HTR-8/SVneo (cell line): ENCODE measurements at places on chromosomes 7 and 10.
A peak's percentile ranks its signal among the peaks of the same experiment; 100 is the strongest.

DNA sequence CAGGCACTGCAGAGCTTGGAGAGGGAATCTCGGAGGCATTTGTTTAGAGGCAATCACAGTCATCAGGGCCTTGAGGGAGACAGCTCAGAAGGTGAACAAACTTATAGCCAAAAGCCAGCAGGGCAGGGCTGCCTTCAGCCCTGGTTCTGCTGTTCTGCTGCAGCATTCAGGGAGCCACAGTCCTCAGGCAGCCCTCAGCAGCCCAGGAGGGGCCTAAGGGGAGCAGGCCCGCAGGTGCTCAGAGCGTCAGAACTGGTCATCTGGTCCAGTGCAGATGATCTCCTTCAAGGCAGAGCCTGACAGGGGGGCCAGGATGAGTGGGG is 84.7 kb downstream of the ARHGAP22 start:
- no peak for DNase-seq

DNA sequence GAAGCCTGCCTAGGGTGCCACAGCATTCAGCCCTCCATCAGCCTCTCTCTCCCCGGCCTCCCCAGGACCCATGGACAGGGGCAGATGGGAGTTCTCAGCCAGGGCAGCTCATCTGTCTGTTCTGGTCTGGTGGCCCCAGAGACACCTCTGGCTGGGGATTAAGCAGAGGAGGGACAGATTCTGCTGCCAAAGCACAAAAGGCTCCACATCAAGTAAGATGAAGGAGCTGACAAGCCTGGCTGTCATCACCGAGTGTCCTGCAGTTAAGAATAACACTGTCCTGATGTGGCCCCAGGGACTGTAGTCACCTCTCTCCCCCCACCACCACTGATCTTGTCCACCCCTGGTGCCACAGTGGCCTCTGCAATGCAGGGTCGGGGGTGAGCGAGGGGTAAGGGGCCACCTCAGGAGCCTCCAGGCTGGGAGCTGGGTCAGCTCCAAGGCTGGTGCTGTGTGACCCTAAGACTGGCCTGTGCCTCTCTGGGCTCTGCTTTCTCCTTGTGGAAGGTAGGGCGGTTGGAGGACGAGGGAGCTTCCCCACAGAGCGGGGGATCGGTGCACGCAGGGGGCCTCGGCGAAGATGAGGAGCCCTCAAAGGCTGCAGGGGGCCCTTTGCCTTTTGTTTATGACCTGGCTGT is 18.7 kb downstream of the C10orf105 start:
- no peak for DNase-seq

DNA sequence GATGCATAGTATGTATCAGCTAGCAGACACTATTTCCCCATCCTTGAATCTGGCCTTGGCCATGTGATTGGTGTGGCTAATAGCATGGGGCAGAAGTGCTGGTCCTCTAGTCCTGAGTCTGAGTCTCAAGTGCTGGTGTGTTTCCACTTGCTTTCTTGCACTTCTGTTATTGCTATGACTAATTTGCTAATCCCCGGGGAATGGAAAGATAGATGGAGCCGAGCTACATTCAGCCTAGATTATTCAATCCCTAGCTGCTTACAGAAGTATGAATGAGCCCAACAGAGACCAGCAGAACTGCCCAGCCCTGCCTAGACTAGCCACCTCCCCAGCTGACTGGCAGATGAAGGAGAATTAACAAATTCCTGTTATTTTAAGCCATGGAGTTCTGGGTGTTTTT is 53.2 kb upstream of the SYPL1 start:
- no peak for DNase-seq

GRCh38 chr10:33335551-33335800 is 1.0 kb upstream of the NRP1 start:
- peak; percentile 34 for DNase-seq

- no peak for DNase-seq
Observed at GRCh38 chr7:92647652-92648051, 57.5 kb upstream of the FAM133B start.

- DNase-seq = no peak
Observed at GRCh38 chr10:47067949-47068940, 157.0 kb downstream of the PTPN20 start.

DNA sequence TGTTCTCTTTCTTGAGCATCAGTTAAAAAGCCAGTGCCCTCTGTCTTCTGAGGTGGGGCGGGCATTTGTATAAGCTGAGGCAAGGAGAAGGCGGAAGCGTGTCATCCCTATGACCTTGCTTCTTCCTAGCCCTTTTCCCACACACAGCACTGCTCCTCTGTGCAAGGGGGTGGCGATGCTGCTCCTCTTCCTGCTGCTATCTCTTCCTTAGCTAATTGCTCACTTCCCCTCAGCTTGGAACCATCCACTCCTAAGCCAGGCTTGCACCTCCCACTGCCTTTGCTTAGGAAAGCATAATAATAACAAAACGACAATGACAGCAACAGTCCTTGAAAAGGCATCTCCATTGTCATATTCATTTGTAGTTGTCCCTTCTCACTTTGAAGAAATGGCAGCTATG is 366.9 kb downstream of the PHTF2 start:
- no peak for DNase-seq

DNA sequence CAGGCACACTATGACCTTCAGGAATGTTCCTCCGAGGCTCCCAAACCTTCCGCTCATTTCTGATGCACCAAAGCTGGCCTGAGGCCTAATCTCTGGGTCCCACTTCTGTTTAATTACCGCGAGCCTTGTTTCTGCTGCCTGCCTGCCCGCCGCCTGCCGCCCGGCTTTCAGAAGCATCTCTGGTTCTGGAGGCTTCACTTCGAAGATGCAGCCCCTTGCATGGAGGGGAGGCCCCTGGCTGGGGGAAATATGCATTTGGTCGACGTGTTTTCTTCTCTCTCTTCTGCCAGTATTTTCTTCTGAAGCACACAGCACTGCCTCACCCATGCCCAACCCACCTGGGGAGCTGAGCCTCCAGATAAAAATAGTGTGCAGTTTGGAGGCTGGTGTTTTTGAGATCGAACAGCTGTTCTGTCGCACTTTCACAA is 166.9 kb downstream of the PAXIP1 start:
- no peak for DNase-seq

DNA sequence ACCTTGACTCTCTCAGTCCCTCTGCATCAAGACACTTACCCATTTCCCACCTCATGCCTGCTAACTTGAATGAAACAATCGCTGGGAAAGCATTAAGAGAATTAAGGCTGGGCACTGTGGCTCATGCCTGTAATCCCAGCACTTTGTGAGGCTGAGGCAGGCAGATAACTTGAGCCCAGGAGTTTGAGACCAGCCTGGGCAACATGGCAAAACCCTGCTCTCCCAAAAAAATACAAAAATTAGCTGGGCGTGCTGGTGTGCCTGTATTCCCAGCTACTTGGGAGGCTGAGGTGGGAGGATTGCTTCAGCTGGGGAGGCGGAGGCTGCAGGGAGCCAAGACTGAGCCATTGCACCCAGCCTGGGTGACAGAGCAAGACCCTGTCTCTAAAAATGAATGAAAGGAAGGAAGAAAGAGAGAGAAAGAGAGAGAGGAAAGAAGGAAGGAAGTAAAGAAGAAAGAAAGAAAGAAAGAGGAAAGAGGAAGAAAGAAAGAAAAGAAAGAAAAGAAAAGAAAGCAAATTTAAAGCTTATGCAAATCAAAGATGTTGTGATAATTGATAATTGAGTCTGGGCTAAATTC is 646 bp downstream of the SERPINE1 start:
- DNase-seq = no peak

DNA sequence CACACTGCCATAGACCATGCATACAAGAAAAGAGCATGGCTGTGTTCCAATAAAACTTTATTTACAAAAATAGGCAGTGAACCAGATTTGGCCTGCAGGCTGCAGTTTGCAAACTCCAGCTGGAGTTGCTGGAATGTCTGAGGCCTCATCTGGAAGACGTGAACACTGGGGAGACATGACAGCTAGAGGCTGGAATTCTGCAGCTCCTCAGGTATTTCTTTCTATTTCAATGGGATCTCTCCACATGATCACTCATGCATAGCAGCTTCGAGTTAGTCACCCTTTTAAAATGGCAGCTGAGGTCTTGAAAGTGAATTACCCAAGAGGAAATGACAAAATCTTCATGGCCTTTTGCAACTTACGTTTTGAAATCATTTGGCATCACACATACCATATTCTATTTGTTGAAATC is 52.6 kb upstream of the BET1 start:
- no peak for DNase-seq

DNA sequence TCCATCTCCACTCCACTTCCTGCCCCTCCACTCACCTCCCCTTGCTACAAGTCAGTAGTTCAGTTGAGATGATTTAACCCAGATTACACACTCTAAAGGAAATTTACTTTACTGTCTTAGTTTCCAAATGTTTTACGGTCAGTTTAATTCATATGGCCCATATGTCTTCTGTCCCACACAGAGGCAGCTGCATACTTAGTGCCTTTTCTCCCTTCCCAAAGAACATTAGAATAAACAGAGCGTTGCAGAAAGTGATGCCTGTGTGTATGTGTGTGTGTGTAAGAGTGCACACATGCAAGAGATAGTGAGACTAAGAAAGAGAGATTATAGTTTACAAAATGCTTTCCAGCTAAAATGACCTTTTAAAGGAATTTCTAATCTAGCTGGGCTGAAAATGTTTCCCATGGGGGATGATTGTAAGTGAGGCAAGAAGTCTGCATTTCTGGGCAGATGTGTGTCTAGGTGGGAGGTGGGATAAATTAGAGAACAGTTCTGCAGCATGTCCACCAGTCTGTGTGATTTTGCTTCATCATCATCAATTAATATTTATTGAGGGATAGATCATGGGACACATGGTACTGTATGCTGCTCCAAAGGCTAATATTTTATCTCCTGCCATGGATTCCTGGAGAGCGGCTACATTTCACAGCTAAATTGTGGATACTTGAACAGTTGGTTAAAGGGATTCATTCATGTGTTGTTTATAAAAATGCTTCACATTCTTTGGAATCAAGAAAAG is 81.5 kb downstream of the NXPH1 start:
- no peak for DNase-seq

DNA sequence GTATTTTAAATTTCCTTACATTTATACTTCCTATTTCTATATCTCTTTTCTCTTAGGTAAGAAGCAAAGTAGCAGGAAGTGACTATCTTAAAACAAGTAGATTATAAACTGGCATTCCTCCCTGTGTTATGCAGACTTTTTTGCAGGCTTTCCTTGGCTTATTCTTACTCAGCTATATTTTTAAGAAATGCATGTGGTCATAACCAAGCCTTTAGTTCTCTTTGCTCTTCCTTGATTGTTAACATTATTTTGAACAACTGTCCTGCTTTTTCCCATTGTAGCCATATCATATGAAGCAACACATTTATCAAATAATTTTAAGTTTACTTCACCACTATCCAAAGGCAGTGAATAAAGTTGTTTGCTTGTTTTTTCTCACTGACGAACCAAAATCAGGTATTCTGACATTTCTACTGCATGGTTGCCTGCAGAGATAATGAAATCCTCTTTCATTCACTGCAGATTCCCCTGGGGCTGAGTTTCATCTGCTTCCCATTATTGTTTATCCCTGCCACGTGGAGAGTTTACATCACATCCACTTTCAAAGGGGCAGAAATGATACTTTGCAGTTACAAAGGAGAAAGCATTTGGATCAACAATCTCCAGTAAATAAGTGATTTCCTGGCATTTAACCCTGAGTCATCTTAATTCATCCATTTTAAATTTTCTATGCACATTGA is 389.9 kb upstream of the SEMA3C start:
- DNase-seq = no peak

DNA sequence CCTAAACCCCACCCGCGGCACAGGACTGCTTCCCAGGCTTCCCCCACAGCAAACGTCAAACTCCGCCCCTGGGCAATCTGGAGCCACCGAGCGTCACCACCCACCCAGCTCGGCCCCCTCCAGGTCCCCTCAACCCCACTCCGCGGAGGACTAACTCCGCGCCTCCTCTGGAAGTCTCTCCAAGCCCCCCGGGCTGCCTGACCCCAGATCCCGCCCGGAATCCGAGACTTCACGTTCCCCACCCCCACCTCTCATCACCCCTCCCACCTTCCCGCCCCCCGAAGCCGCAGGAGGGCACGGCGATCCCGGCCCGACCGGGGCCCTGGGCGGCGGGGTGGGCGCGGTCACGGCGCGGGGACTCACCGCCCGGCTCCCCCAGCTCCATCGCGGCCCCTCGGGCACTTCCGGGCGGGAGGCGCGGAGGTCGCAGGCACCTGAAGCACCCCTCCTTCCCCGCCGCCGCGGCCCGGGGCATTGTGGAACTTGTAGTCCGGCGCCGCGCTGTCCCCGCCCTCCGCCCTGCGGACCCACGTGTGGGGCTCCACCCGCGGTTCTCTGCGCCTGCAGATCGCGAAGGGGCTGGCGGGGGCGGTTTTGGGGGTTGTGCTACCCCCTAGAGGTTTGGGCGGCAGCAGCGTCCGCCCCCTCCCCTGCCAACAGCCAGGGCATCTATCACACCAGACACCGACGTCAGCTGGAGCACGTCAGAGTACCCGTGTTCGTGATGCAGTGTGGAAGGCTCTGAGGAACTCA is at the start of gene TMUB1:
Gene TMUB1 (minus strand): TSS at position 423 of the 753 bp plus-strand sequence. CDS start 930 bp downstream, outside the sequence.
- DNase-seq = peak; percentile 58
